Mesangial cell (primary cell): ENCODE measurements at places on chromosomes 16 and 17. TPM values are rescaled to one million over a fixed set of nuclear protein-coding genes. Genes with fewer than 3 reads are reported as not detected.

Gene WWP2
- 21.2 and 25.0 TPM in 2 replicates for total RNA-seq

Gene BAIAP3
- total RNA-seq: 1.5 and 1.6 TPM in 2 replicates

Gene GAS2L2
- total RNA-seq: not detected in 2 replicates

Gene CCL13
- not detected in 2 replicates for total RNA-seq

Gene PPY
- total RNA-seq: not detected in 2 replicates

Gene KIF2B
- not detected in 2 replicates for total RNA-seq

Gene KSR1
- 4.1 and 8.7 TPM in 2 replicates for total RNA-seq

Gene DNAI2
- not detected in 2 replicates for total RNA-seq

Gene KAT2A
- 21.3 TPM in 2 replicates for total RNA-seq

Gene TAT
- total RNA-seq: not detected in 2 replicates

Gene LPO
- not detected in 2 replicates for total RNA-seq

Gene LRRC75A
- total RNA-seq: 1.5 TPM in 1 of 2 replicates, not detected in the other

Gene SRL
- total RNA-seq: not detected in 2 replicates

Gene CACNG4
- 0.25 TPM in 1 of 2 replicates, not detected in the other for total RNA-seq

Gene ACAP1
- 0.38 and 0.65 TPM in 2 replicates for total RNA-seq

Gene ZNF19
- total RNA-seq: 0.98 and 5.8 TPM in 2 replicates

Gene BAHCC1
- total RNA-seq: 6.8 and 18.3 TPM in 2 replicates

Gene C1QTNF8
- total RNA-seq: not detected in 2 replicates

Gene DLG4
- 6.7 and 13.9 TPM in 2 replicates for total RNA-seq

Gene SLC6A2
- not detected in 2 replicates for total RNA-seq

Gene DLX3
- under 0.01 TPM in 1 of 2 replicates, not detected in the other for total RNA-seq

Gene SGCA
- total RNA-seq: not detected in 2 replicates

Gene TMEM100
- total RNA-seq: 0.13 TPM in 1 of 2 replicates, not detected in the other

Gene MARVELD3
- total RNA-seq: 0.63 TPM in 1 of 2 replicates, not detected in the other

Gene HOXB1
- not detected in 2 replicates for total RNA-seq

Gene ZNF286A
- total RNA-seq: 29.2 and 29.3 TPM in 2 replicates

Gene PRCD
- total RNA-seq: 0.33 and 0.38 TPM in 2 replicates

Gene GGA2
- 27.7 and 48.4 TPM in 2 replicates for total RNA-seq

Gene CCL4
- not detected in 2 replicates for total RNA-seq

Gene BCAR1
- 148 and 190 TPM in 2 replicates for total RNA-seq

Gene MT1A
- total RNA-seq: 7.4 and 8.3 TPM in 2 replicates

Gene TBC1D3H
- not detected in 2 replicates for total RNA-seq

Gene GAST
- total RNA-seq: not detected in 2 replicates

Gene DRG2
- 40.4 and 46.4 TPM in 2 replicates for total RNA-seq

Gene CSH1
- total RNA-seq: not detected in 2 replicates

Gene GRAP
- 0.25 and 1.1 TPM in 2 replicates for total RNA-seq

Gene KRT15
- total RNA-seq: 1.0 and 2.8 TPM in 2 replicates

Gene HP
- not detected in 2 replicates for total RNA-seq

Gene TP53TG3C
- total RNA-seq: not detected in 2 replicates

Gene DPEP2
- not detected in 2 replicates for total RNA-seq

Gene CD7
- not detected in 2 replicates for total RNA-seq

Gene OR1A1
- total RNA-seq: not detected in 2 replicates

Gene MYH11
- total RNA-seq: under 0.01 TPM in 1 of 2 replicates, not detected in the other

Gene TBC1D3E
- 2.9 TPM in 1 of 2 replicates, not detected in the other for total RNA-seq

Gene MYH1
- not detected in 2 replicates for total RNA-seq

Gene MT1E
- 530 and 533 TPM in 2 replicates for total RNA-seq

Gene GPR142
- total RNA-seq: not detected in 2 replicates

Gene TSPOAP1
- total RNA-seq: 1.6 and 15.8 TPM in 2 replicates

Gene GLIS2
- total RNA-seq: 10.1 and 73.4 TPM in 2 replicates

Gene AIPL1
- not detected in 2 replicates for total RNA-seq

Gene GJC1
- total RNA-seq: 21.4 and 28.4 TPM in 2 replicates

Gene HOXB2
- total RNA-seq: 25.6 and 51.0 TPM in 2 replicates

Gene SOX15
- 0.98 and 4.3 TPM in 2 replicates for total RNA-seq

Gene HBA2
- total RNA-seq: not detected in 2 replicates

Gene CHST5
- total RNA-seq: not detected in 2 replicates

Gene HSF4
- total RNA-seq: 0.65 and 10.3 TPM in 2 replicates

Gene NLE1
- 18.3 and 32.9 TPM in 2 replicates for total RNA-seq

Gene HLF
- 1.3 TPM in 1 of 2 replicates, not detected in the other for total RNA-seq
